DMS 273 treated with DMSO at 0.1 percent for 48 hours (cell line): ENCODE measurements at places on chromosomes 5 and 9.
A peak's percentile ranks its signal among the peaks of the same experiment; 100 is the strongest.

DNA sequence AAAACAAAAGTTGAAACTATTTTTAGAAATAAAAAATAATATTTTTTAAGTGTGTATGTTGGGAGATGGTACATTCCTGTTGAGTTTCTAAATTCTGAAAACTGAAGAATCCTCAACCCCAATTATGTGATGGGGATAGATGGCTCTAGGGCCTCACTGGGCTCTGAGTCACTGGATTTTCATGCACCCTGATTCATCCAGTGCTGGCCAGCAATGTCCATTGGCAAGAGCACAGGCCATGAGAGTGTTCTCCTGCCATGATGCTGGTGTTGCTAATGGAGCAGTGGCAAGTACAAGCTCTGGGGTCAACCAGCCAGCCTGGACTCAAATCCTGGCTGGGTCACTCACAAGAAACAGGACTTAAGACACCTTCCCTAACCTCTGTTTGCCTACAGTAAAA, 23.3 kb downstream of the SMIM23 start:
- no peak for DNase-seq

DNA sequence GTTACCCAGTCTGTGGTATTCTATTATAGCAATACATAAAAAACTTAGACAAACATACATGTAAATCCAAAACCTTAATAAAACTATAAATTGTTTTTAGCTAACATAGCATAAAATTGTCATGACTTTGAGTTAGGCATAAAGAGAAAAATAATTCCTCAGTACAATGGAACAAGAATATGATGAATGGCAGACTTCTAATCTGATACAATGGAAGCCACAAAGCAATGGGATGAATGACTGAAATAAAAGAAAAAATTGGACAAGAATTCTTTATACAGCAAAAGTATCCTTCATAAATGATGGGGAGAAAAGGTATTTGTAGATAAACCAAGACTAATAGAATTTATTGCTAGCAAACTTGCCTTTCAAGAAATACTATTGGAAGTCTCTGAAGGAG, 524.2 kb downstream of the GABRG2 start:
- no peak for DNase-seq

- DNase-seq = no peak
Observed at GRCh38 chr5:68196876-68197275, 18.7 kb upstream of the PIK3R1 start.

GRCh38 chr5:31492869-31493268, 39.0 kb downstream of the DROSHA start:
- DNase-seq = no peak

DNA sequence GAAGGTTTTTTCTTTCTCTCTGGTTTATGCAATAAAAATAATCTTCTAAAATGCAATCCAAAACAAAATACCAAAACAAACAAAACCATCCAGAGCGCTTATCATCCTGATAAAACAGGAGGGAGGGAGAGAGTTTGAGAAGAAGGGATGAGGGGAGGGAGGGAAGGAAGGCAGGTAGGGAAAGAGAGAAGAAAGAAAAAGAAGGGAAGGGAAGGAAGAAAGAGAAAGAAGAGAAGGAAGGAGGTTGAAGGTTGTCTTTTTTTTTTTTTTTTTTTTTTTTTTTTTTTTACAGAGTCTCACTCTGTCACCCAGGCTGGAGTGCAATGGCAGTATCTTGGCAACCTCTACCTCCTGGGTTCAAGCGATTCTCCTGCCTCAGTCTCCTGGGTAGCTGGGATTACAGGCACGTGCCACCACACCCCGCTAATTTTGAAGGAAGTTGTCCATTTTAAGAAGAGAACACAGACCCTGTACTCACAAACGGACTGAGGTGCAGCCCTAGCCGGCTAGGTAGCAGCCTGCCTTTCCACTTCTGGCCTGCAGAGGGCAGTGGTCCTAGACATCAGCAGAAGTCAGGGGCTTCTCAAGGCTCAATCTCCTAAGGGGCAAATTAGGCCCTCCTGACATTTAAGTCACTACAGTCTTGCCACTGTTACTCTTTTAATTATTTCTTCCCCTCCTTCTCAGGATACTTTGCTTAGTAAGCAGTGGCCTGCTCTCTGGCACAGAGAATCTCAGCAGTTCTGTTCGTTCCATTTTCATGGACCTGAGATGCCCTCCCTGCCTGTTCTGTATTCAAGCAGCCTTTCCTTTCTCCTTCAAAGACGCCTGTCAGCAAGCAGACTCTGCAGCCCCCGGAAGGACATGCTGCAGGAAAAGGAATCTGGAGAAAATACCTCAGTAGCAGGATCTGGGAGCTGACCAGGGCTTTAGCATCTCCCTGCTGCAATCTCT, 76.4 kb downstream of the EPB41L4B start:
- DNase-seq = peak; percentile 56

- DNase-seq = no peak
Observed at GRCh38 chr9:126860757-126861466, 473 bp downstream of the ZBTB34 start.

DNA sequence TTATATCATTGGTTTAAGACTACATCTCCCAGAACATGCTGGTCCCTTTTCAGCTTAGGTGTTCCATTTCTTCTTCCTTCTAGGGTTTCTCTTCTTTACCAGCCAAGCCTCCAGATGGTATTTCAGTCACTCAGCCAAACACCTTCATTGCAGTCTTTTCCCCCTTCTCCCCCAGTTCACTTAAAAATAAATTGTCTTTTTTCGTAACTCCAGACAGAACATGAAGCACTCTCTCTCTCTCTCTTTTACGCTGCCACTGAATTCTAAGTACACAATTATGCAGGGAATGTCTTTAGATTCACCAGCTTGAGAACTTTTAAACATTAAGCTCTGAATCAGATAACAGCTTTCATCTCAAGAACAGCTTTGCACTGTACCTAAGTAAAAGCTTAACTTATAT, 419.7 kb upstream of the BRINP1 start:
- no peak for DNase-seq

DNA sequence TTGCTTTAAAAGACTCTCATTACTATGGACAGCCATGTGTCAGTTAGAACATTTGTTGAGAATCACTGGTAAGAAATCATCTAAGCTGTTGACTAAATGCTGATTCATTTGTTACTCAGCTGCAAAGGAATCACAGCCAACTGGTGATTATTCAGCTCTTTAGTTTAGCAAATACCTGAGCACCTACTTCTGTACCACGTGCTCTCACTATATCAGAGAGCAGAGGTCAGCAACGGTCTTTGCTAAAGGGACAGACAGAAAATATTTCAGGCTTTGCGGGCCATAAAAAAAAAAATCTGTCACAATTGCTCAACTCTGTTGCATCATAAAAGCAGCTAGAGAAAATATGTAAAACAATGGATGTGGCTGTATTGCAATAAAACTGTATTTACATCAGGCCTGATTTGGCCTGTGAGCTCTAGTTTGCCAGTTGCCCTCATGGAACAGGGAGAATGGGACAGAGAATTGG, 377.6 kb downstream of the DNAH5 start:
- DNase-seq = no peak

DNA sequence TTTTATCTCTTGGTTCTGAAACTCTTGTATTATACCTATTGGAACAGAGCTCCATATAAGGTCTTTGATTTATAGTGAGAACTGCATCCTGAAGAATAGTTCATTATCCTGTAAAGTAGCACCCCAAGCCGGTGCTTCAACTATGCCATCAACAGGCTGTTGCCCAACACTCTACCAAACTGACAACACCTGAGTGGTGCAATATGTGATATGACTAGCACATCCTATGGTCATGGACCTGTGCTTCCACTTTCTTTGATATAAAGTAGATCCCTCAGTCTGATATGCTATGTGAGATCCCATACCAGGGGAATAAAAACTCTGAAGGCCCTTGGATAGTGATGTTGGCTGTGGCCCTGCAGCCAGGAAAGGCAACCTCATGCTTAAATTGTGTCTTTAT, 15.8 kb downstream of the CSF2 start:
- no peak for DNase-seq

GRCh38 chr5:138610918-138611677, 35.9 kb upstream of the HSPA9 start:
- no peak for DNase-seq

DNA sequence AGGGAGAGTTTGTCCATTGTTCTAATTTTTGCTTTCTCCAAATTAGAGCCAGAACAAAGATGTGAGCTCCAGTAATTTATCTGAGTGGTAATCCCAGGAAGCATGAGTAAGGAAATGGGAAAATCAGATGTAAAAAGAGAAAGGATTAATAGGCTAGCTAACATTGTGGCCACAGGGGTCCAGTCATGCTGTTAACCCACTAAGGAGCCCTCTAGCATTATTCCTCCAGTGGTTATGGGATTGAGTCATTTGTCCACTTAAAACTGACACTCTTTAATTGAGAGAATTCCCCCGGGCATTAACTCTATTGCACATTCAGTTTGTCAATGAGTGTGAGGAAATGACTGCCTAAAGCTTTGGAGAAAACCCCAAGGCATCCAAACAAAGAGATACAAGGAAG, 700.3 kb upstream of the TYRP1 start:
- DNase-seq = no peak

- DNase-seq = no peak
Observed at GRCh38 chr5:473551-474192, 30.7 kb downstream of the EXOC3 start.

DNA sequence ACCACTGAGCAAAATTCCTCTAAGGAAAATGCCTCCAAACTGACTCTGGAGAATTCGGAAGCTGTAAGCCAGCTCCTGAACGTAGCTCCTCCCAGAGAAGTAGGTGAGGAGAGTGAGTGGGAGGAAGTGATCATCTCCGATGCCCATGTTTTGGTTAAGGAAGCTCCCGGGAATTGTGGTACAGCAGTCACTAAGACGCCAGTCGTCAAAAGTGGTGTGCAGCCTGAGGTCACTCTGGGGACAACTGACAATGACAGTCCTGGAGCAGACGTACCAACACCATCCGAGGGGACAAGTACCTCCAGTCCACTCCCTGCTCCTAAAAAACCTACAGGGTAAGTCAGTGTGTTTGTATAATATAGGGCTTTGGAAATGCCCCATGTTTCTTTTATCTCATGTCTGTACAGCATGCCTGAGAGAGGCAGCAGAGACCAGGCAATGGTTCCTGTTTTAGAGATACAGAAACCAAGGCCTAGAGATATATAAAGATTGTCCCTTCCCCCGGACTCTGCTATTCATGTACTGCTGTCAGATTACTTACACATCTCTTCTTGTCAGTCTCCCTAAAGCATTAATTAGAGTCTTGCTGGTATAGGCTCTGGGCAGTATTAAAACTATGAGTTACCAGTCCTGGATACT, 23.9 kb downstream of the HMGXB3 start:
- no peak for DNase-seq

GRCh38 chr5:166320920-166321480, 1970.4 kb upstream of the WWC1 start:
- DNase-seq = no peak

DNA sequence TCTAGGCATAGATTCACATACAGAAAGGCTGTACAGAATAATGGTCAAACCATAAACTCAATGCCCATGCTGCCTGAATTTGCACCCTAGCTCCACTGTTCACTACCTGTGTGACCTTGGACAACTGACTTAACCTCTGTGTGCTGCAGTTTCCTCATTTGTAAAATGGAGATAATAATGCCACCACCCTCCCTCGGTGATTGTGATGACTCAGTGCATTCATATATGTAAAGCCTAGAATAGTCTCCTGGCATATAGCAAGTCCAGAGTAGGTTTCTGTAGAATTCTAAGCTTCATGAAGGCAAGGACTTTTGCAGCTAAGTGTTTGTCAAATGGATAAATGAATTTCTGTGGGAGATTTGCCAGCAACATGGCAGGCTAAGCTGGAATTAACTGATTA, 297.8 kb upstream of the NR4A3 start:
- DNase-seq = no peak

DNA sequence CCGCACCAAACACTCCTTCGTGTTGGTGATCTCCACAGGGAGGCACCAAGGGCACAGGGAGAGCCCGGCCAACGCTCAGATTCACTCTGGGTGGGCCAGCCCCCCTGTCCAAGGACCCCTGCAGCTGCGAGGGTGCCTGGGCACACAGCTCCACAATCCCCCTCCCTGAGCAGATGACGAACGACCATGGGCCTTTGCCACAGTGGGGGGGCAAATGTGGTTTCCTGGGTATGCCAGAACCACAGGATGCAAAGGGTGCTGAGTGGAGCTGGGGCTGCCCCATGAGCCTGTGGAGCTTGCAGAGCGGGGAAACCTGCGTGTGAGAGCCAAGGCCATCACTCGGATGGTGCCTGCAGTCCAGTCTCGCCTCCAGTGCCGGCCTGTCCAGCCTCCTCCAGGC, 31.0 kb downstream of the LPCAT1 start:
- no peak for DNase-seq
